ENCODE measurements at places on chromosomes 2 and 18. TPM values are rescaled to one million over a fixed set of nuclear protein-coding genes. Genes with fewer than 3 reads are reported as not detected.

Gene NRP2
- total RNA-seq, result 12.8 TPM

Gene FAM237A
- total RNA-seq, result not detected

Gene PDE1A
- total RNA-seq, result 0.13 TPM

Gene CACNB4
- 0.53 TPM for total RNA-seq

Gene GATA6
- total RNA-seq, result 2.9 TPM

- DNase-seq, result peak; percentile 38
Measured at GRCh38 chr2:54613386-54613785, 110.1 kb upstream of the EML6 start.

- DNase-seq, result no peak
Measured at GRCh38 chr2:85803704-85804425, 50.1 kb downstream of the ATOH8 start.

GRCh38 chr2:59027320-59027719 lies 786.2 kb upstream of the FANCL start:
- no peak for DNase-seq

DNA sequence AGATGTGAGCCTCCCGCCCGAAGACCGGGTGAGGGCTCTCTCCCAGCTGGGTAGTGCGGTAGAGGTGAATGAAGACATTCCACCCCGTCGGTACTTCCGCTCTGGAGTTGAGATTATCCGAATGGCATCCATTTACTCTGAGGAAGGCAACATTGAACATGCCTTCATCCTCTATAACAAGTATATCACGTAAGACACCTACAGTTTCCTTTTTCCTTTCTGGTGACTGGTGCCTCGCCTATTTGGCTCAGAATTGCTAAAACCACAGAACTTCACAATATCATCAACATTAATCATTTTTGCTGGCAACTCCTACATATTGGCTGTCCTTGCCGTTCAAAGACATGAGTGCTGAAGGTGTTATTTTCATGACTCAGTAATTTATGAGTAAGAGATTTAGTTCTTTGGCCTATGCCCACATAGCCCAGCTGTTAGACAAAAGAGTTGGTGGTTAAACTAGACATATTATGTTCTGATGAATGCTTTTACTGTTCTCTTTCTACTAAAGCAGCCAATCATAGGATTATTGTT lies 2.2 kb downstream of the STAMBP start:
- DNase-seq, result peak; percentile 99

DNA sequence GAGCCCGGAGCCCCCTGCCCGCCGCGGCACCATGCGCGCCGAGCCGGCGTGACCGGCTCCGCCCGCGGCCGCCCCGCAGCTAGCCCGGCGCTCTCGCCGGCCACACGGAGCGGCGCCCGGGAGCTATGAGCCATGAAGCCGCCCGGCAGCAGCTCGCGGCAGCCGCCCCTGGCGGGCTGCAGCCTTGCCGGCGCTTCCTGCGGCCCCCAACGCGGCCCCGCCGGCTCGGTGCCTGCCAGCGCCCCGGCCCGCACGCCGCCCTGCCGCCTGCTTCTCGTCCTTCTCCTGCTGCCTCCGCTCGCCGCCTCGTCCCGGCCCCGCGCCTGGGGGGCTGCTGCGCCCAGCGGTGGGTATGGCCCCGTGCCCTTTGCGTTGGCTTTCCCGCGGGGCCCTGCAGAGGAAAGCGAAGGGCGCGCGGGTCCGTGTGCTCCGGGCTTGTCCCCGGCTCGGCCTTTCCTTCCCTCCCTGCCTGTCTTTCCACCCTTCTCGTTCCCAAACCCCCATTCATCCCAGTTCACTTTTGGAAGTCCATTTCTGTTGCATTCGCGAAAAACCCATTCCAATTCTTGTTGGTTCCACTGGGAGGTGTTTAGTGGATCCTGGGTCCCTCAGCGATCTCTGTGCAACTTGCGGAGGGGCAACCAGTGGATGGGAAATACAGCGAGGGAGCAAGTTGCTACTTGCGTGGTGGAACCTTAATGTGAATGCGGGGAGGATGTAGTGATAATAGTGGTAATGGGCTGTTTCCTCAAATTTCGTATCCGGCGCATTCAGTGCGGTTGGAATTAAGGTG lies 599 bp downstream of the ADAM23 start:
- no peak for DNase-seq

- no peak for DNase-seq
Measured at GRCh38 chr2:239767021-239767905, 257.9 kb downstream of the NDUFA10 start.

GRCh38 chr2:154447727-154448418 lies 250.6 kb upstream of the KCNJ3 start:
- no peak for DNase-seq

DNA sequence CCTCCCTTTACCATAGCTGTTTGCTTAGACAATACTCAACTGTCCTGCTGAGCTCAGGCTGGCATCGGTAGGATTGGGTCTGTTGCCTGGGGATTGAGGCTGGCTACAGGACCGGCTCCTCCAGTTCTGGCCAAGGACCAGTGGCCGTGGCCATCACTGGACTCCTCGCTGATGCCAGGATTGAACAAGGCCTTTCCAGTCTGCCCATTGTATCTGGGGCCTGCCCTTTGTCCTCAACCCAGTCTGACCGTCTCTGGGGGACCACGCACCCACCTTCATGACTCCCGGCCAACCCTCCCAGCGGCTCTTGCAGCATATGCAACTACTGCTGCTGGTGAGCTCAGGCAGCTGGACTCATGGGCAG lies 28.7 kb downstream of the SH2D6 start:
- DNase-seq, result no peak

GRCh38 chr2:108266218-108266617 lies 22.5 kb upstream of the SULT1C2 start:
- no peak for DNase-seq

DNA sequence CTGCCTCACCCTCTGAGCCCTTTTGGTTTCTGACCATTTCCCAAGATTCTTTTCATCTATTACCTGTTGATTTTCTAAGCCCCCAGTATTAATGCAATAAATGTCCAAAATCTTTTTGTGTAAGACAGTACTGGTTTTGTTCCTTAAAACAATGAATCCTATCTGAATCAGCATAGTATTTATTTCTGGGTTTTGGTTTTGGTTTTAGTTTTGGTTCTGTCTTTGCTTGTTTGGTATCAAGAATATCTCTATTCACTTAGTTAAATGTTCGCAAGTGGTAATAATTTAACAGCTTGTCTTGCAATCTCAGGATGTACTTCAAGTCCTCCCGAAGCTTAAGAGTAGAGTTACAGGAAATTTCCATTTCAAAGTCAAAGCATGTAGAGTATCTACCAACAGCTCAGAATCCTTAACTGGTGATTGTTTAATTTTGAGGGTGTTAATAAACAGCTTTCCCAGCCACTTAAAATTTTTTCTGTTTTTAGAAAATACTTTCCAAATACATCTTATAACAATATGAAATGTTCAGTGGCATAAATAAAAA lies 67.7 kb upstream of the NEDD4L start:
- DNase-seq, result no peak

DNA sequence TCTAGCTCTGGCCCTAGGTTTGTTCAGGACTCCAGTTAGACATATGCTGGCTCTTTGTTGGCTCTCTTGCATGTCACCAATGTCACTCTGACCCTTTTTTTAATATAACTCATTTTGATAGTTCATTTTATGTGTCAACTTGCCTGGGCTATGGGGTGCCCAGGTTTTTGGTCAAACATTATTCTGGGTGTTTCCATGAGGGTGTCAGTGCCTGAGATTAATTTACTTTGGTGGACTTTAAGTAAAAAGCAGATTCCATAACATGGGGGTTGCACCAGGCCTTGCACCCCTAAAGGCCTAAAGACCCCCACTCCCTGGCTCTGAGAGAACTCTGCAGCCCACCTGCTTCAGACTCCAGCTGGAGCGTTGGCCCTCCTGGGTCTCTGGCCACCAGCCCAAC lies 48.1 kb upstream of the SNTG2 start:
- DNase-seq, result no peak

GRCh38 chr2:230537531-230537976 lies 121.6 kb downstream of the SP100 start:
- no peak for DNase-seq

- peak; percentile 15 for DNase-seq
Measured at GRCh38 chr2:103959174-103960128, 894.5 kb upstream of the POU3F3 start.

- no peak for DNase-seq
Measured at GRCh38 chr2:180110469-180110868, 103.4 kb upstream of the CWC22 start.

DNA sequence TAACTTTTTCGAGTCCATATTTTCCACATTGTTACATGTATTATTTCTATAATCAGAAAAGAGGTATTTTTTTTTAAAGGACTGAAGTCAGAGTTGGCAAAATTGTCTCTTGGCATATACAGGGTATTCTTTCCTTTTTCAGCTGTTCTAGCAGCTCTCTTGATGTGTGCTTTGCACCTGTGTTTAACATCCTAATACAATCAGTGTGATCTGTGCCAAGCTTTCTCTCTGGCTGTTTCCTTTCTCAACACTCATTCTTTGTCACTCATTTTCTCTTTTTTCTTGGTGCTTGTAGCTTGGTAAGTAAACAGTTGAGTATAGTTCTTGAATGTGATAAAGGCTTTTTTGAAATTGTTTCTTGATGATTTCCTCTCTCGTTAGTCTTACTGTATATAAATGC lies 9.2 kb downstream of the RNMT start:
- no peak for DNase-seq

DNA sequence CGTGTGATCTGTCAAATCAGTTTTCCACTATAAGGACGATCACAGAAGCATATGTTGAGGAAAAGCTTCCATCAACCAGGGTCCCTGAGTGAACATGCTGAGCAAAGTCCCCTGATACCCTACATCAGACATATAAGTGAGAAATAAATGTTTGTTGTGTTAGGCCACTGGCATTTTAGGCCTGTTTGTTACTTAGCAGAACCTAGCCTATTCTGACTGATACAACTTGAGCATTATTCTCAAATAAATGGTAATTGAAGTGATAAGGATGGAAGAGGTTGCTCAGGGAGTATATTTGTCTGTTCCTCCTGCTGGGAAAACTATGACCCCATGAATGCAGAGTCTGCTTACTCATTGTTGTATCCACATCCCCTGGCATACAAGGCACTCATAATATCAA lies 106.4 kb downstream of the LOXHD1 start:
- DNase-seq, result no peak

DNA sequence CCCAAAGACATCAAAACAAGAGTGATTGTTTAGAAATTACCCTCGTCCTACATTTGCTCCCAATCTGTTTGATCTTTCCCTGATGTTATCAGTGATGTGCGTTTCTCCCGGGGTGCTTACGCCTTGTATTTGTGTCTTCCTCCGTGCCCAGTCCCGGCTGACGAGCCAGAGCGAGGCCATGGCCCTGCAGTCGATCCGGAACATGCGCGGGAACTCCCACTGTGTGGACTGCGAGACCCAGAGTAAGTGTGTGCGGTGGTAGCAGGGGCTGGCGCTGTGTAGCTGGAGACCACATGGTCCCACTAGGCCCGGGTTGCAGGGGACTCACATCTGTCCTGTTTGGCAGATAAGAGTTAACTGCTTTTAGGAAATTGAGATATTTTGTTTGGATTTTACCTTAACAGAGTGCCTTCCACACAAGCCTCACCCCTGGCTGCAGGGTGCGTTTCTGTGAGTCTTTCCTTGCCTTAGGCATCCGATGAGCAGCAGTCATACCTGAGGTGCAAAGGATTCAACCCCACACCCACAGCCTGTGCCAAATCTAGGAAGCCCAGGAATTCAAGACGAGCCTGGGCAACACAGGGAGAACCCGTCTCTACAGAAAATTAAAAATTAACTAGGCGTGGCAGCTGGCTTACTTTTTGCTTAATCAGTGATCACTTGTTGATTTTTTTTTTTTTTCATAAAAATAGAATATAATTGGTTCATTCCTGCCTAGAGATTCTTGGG lies 127.4 kb downstream of the GBX2 start:
- peak; percentile 91 for DNase-seq

DNA sequence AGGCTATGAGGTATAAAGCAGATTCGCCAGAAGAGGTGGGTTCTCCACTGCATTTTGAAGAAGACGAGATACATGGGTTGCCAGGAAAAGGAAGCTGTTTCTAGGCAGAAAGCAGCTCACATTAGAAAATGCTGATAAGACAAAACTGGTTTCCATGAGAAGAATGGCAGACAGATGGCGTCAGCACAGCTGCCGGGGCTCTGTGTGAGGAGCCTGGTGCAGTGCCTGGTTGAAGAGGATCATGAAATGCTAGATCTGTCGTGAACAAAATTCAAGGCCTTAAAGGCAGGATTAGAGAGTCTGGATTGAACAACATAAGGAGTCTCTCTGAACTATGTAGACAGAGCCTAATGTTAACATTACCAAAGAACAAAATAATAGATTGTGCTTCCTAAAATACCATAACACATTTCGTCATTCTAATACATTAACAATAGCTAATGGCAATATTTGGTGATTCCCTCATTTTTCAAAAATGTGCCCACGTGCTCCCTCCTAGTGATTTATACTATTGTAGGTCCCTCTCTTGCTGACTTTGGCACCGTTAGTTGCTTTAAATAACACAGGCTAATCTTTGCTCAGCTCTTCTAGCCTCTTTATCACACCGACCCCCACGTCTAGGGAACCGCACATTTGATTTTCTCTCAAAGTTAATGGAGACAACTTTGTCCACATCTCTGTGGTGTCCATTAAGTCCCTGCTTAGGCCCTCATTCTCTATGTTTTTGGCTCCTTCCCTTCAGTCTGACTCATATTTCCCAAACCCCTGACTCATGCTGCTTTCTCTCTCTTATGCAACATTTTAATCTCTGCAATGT lies 38.2 kb downstream of the EFEMP1 start:
- peak; percentile 92 for DNase-seq

DNA sequence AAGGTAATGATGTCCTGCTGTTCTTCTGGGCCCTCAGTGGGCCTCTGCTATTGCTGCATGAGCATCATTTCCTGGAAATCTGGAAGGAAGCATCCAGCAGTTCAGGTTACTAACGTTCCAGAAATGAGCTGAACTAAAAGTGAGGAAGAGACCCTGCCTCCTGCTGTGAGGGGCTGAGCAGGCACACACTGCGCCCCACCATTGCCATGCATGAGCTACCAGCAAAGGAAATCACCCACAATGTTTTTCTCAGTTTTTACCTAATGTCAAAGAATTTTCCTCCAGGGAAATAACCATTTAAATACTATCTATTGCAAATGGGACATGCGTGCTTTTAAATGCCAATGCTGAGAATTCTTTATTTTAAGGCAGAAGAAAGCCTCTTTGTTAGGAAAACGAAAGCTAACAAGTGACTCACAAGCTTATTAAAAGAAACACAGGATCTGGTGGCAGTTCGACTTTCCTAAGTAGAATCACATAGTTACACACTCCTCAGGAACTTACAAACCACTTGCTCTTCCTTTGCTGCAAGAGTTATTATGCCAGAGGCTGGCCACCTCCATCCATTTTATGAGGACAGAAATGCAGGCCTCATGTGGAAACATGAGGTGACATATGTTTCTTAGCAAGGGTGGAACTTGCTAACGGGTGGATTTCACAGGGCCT lies 152.6 kb upstream of the TTC39C start:
- DNase-seq, result peak; percentile 61

- DNase-seq, result no peak
Measured at GRCh38 chr18:44766450-44766849, 85.8 kb downstream of the SETBP1 start.

Data from bronchial epithelial cell (primary cell).